ENCODE measurements at places on chromosomes 11 and 22.

- no peak for DNase-seq
Observed at GRCh38 chr11:103994094-103994493, 42.3 kb upstream of the DDI1 start.

DNA sequence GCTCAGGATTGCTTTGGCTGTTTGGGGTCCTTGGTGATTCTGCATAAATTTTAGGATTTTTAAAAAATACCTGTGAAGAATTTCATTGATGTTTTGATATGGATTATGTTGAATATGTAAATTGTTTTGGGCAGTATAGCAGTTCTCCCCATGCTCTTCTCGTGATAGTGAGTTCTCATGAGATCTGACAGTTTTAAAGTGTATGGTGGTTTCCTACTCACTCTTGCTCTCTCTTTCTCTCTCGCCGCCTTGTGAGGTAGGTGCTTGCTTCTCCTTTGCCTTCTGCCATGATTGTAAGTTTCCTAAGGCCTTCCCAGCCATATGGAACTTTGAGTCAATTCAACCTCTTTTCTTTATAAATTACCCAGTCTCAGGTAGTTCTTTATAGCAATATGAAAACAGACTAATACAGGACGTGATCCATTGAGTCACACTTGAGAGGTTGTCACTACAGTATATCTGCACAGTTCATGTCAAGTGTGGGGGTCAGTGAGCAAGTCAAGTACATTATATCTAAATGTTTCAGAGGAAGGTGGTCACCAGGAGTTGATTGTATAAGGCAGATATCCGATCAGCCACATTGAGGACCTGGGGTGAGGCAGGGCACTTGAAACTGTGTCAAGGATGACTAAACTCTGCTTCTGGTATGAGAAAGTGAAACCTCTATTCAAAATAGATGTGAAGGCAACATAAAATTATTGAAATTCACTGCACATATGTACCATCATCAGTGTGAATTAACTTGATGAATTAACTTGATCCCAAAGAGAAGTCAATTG, 70.7 kb upstream of the CCDC179 start:
- peak; percentile 1 for DNase-seq

GRCh38 chr11:413120-414081, 1.4 kb downstream of the SIGIRR start:
- DNase-seq, result no peak

GRCh38 chr11:10564696-10565318, 3.7 kb downstream of the LYVE1 start:
- DNase-seq, result no peak

GRCh38 chr11:100823360-100823759, 136.3 kb downstream of the ARHGAP42 start:
- no peak for DNase-seq

All from activated CD4-positive, alpha-beta T cell treated with anti-CD3 and anti-CD28 coated beads, Interleukin-2, amount 50 U/mL, for 16 hours (primary cell).